Activated CD4-positive, alpha-beta T cell treated with anti-CD3 and anti-CD28 coated beads, Interleukin-2, Interleukin-6, amounts not matched to agents 100 ng/mL and 50 ng/mL, durations not matched to agents 16 hours and 8 hours (primary cell): ENCODE measurements at places on chromosomes 2 and 18.

DNA sequence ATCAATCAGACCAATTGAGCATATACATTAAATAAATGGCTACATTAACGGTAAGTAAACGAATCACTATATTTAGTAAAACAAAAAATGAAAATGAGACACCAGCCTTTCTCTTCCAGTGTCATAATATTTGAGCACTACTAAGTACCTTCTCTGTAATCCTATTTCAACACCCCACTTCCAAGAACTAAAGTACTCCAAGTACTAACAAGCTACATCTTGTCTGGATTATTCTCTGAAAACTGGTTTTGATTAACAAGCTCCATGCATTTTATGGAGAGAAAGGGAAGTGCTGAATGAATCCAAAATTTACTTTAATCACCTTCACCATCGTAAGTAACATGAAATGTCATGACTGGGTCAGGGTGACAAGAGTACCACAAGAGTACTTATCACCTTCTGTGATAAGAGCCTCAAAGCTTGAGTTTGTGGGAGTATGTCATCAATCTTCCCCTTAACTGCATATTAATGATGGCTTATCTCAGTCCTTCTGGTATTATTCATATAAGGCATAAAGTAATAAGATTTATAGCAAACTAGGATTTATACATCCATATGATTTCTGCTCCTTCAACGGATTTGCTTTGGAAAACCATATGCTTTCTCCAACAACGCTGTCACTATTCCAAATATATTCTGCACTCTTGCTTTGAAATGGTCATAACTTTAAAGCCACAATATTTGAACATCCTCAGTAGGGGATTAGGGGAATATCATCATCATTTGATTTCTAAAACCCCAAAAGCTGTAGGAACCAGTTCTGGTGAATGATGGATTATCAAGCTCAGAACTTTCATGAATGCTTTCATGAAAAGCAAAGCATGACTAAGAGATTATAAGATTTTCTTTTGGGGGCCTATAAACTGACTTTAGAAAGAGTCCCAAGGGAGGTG, 127.0 kb downstream of the ANTXR1 start:
- DNase-seq: no peak

GRCh38 chr18:58064406-58064998, 20.5 kb downstream of the NEDD4L start:
- no peak for DNase-seq

DNA sequence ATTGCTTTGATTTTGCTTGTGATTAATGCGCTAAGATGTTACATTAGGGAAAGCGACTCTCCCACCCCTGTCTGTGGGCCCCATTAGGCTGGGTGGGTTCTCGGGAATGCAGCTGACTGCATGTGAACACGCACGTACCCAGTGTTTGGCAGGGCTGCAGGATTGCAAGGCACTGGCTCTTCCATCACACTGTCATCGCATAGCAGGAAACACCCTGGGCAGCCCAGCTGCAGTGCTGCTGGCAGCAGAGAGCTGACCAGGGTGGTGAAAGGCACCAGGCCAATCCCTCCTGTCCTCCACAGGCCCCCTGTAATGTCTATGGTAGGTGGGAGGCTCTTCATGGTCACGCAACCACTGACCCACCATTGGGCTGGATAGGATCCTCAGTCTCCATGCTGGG, 34.4 kb upstream of the FZD7 start:
- no peak for DNase-seq

DNA sequence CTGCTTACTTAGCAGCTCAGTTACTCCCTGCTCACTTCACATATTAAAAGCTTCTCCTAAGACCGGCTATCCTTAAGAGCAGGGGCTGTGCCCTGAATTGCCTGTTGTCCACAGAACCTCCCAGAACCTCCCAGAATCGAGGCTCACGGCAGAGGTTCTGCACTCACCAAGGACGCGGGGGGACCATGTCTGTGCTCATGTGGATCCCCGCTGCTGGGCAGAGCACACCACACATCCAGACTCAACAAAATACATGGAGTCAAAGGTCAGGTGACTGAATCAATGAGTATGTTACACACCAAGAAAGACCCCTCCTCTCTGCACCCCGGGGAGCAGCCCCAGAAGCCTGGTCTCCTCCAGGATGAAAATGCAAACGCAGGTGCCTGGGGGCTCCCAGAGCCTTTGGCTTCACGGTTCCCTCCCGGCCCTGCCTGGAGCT, 149.0 kb downstream of the MBP start:
- DNase-seq: no peak

GRCh38 chr2:112791019-112791418, 6.7 kb upstream of the IL1A start:
- no peak for DNase-seq
